ENCODE measurements at places on chromosomes 3 and 15.

- no peaks in the 10 kb centered on the region for H3K27me3 ChIP-seq
- no peaks in the 10 kb centered on the region for H3K36me3 ChIP-seq
- no peaks in the 10 kb centered on the region for H3K4me1 ChIP-seq
- DNase-seq, result no peak
- no peak overlapping the region for H3K27ac ChIP-seq
These were observed 421.3 kb downstream of the FOXP1 start for GRCh38 chr3:71162221-71162620.

DNA sequence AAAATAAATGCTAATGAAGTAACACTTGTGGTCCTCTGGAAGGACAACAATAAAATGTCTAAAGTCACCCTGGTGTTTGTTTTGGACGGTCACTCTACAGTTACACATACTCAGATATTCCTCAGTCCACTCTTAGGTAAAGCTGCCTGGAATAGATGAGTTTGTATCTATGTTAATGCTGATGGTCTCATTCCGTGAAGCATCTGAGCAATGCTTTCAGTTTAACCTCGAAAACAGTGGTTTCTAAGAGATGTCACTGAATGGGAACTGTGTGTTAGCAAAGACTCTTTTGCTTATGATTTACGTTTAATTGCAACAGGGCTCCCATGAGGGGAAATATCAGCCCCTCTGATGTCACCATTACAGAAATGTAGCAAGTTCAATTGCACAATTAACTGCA is 49.1 kb downstream of the FBN1 start:
- H3K4me1 ChIP-seq, result no peaks in the 10 kb centered on the region
- no peaks in the 10 kb centered on the region for H3K27me3 ChIP-seq
- H3K4me3 ChIP-seq, result no peak overlapping the region
- H3K36me3 ChIP-seq, result no peaks in the 10 kb centered on the region
- DNase-seq, result no peak
- H3K27ac ChIP-seq, result no peak overlapping the region

- H3K36me3 ChIP-seq, result peaks cover 3% of the 10 kb centered on the region
- no peak overlapping the region for H3K27ac ChIP-seq
- H3K4me1 ChIP-seq, result no peaks in the 10 kb centered on the region
- H3K27me3 ChIP-seq, result no peaks in the 10 kb centered on the region
These were observed 102.3 kb downstream of the PIK3CB start for GRCh38 chr3:138732456-138732855.

- no peak overlapping the region for H3K27ac ChIP-seq
- no peaks in the 10 kb centered on the region for H3K4me1 ChIP-seq
- no peak overlapping the region for H3K4me3 ChIP-seq
- no peaks in the 10 kb centered on the region for H3K36me3 ChIP-seq
These were observed 141.1 kb downstream of the PGPEP1L start for GRCh38 chr15:98866511-98866910.

DNA sequence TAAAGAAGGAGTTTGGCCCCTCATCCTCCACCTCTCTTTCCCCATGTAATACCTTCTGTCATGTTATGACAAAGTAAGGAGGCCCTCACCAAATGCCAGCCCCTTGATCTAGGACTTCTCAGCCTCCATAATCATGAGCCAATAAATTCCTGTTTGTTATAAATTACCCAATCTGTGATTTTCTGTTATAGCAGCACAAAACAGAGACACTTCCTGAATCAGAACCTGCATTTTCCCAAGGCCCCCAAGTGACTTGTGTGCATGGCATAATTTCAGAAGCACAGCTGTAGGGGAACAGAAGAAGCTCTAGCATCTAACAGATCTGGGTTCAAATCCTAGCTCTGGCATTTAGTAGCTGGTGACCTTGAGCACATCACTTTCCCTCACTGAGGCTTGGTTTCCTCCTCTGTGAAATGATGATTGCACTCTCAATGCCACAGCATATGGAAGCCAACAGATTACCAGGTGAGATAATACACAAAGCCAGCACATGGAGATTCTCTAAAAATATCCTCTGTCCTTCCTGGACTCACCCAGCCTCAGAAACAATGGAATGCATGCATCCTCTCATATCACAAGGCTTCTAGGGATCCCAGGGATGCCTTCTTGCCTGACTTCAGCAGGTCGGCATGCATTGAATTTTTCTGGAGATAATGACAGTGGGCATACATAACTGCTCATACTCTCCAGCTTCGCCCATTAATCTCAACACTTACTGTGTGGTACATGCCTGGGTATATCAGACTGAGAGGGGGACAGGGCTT is 26.3 kb downstream of the TLNRD1 start:
- no peak overlapping the region for H3K4me3 ChIP-seq
- no peak overlapping the region for H3K27ac ChIP-seq
- H3K36me3 ChIP-seq, result no peaks in the 10 kb centered on the region

Data from small intestine (tissue), 16 donors.